ENCODE measurements at places on chromosomes 16 and 17.

GRCh38 chr17:62781356-62781755 is 26.8 kb downstream of the MARCHF10 start:
- DNase-seq: no peak

GRCh38 chr17:76142039-76142584 is 1.1 kb upstream of the FOXJ1 start:
- DNase-seq: no peak

- no peak for DNase-seq
Observed at GRCh38 chr17:72432143-72432621, 311.4 kb downstream of the SOX9 start.

- no peak for DNase-seq
Observed at GRCh38 chr16:54171626-54172537, 114.7 kb downstream of the IRX3 start.

- peak; percentile 85 for DNase-seq
Observed at GRCh38 chr16:85416228-85417109, 196.7 kb upstream of the GSE1 start.

DNA sequence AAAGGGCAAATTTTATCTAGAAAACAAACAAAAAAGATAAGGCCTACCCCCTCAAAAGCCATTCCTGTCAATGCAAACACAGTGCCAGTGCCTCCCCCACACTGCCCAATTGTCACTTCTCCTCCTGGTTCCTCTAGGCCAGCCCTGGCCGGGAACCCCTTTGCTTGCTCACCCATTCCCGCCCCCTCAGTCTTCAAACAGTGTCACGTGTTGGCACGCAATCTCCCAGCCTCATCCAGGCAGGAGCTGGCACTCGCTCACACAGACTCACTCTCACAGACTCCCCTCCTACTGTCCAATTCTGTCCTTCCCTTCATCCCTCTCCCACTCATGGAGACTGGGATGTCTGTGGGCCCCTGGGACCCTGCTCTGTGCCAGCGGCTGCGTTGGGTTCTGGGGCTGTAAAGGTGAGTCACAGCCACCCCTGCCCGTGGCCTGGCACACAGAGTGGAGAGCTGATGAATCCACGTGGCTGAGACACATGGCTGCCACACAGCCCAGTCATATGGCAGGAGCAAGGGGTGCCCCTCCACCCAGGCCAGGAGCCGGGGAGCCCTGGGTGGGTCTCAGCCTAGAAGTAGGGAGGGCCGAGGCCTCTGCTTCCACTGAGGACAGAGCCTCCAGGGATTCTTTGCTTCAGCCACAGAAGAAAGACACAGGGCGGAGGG is 54.8 kb downstream of the VAC14 start:
- peak; percentile 16 for DNase-seq

DNA sequence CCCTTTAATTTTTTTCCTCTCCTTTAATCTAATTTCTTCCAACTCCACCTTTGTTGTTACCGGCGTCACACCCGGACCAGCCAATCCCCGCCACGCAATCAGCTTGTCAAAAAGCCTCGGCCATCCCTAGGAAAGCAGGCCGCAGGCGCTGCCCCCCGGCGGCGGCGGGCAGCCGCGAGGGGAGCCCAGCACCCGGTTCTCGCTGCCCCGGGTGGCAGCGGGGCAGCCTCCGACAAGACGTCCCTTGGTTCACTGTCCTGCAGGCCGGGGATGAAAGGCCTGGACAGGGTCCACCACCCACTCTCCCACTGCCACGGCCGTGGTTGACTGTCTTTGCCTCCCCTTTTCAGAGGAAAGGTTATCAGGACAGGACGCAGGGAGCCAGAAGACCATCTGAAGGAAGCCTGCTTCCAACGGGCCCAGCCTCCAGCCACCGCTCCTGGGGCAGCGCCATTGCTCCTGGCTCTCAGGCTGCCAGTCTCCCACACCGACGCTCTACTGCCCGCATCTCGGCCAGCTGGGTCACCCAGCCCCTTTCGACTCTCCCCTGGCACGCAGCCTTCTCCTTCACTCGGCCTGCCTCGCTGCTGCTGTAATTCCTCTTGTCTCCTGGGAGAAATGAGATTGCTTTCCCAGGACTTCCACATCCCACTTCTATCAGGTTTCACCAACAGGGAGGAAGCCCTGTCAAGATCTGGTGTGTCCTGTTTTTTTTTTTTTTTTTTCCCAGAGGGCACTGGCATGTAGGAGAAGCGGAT is 2.8 kb upstream of the UBTF start:
- DNase-seq: peak; percentile 64

DNA sequence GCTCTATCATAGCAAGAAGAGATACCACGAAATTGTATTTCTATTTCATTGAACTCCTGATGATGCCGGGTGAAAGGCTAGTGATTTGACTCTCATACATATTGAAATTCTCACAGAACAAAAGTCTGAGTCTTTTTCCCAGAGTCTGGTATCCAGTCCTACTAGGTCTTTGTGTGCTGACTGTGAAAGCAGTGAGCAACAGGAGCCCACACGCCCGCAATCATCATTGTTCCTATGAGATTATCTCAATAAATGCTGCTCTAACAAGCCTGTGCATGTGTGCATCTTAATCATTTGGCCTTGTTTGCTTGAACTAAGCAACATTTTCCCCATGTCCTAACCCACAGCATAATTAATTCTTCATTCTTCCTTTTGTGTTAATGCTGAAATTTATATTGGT is 1466.0 kb downstream of the CDH11 start:
- no peak for DNase-seq

DNA sequence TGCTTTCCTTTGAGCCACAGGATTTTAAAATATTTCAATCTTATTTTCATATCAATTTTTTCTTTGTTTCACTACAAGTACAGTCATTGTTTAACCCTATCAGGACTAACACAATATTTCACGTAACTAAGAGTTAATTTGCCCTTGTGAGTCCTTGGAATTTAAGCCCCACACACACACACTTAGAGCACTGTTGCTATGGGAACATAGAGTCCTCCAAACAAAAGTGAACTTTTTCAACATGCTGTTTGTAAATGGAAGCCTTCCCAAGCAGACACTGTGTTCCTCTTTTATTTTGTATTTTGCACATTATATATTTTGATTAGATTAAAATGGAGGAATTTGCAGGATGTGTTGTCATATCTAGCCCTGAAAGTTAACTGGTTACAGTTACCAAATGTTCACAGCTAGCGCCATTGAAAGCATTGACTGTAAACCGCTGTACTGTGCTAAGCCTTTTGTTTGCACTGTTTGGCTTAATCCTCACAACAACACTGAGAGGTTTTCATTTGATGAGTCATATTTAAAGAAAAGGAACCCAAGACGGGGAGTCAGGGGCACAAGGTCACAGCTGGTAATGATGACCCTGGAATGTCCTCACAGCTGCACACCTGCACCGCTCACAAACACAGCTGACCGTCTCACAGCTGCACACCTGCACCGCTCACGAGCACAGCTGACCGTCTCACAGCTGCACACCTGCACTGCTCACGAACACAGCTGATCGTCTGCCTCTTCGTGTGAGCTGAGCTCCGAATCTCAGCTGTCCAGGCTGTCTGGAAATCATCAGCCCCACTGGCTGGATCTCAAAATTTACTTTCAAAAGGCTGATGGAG is 6.3 kb downstream of the HSBP1 start:
- no peak for DNase-seq

DNA sequence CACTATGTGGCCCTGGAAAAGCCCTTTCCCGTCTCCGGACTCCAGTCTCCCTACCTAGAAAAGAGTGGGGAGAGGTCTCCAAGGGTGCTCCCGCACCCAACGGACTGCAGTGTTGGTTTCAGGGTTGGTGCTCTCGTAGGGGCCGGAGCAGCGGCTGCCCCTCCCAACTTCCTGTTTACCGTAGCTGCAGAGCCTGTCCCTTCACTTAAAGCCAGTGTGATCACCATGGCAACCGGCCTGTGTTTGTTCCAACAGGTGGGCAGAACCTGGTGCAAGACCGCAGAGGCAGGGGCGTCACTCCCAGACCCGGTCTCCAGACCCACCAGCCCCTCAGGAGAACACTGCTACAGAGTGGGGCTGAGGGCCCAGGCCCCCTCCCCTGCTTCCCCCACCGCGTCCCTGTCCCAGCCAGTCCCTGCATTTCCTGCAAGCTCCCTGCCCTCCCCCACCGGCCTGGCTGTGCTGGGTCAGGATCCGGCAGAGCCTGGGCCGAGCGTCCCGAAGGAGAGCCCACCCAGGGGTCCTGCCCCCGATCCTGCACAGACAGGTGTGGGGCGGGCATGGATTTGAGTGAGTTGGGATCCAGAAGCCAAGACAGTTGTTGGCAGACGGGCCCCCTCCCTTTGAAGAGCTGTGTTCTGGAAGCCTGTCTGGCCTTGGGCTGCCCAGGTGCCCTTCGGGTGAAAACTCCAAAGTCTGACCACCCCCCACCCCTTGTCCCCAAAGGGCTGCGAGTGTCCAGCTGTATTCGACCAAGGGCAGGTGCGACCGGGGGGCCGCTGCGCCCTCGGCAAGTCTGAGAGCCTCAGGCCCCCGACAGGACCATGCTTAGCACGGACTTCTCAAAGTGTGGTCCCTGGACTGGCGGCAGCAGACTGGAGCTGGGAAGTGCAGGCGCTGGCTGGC is 1.5 kb upstream of the BAIAP3 start:
- peak; percentile 47 for DNase-seq

- DNase-seq: peak; percentile 88
Observed at GRCh38 chr16:87636050-87636684, 33.9 kb downstream of the JPH3 start.

DNA sequence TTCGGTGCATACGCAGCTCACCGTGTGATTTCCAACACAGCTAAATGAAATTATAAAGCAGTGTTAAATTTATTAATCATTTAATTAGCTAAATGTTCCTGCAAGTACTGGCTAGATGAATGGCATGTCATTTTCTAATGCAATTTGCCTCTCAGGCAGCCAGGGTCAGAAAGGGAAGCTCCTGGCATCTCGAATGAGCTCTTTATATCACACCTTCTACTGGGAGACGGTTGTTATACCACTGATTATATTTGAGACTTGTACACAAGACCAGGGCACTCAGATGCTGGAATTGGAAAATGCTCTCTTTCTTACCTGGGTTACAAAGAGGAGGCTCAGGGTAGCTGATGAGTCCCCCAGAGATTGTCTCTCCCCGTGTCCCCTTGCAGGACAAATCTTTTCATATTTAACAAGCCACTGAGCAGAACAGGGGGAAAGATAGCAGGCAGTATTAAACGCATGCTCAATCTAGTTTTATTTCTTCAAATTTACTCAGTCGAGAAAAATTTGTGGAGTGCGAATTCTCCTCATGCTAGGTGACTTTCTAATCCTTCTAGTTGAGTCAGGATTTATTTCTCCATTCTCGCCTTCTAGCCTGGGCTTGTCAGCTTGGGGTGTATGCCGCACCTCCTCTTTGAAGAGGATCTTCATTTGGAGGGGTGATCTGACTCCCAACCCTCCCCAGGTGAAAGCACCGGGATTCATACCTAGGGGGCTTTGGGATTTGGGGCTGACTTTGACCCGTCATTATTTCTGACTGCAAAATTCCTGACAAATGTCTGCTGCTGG is 441.1 kb downstream of the MAF start:
- no peak for DNase-seq

- DNase-seq: no peak
Observed at GRCh38 chr16:85767531-85767930, 16.6 kb upstream of the C16orf74 start.

DNA sequence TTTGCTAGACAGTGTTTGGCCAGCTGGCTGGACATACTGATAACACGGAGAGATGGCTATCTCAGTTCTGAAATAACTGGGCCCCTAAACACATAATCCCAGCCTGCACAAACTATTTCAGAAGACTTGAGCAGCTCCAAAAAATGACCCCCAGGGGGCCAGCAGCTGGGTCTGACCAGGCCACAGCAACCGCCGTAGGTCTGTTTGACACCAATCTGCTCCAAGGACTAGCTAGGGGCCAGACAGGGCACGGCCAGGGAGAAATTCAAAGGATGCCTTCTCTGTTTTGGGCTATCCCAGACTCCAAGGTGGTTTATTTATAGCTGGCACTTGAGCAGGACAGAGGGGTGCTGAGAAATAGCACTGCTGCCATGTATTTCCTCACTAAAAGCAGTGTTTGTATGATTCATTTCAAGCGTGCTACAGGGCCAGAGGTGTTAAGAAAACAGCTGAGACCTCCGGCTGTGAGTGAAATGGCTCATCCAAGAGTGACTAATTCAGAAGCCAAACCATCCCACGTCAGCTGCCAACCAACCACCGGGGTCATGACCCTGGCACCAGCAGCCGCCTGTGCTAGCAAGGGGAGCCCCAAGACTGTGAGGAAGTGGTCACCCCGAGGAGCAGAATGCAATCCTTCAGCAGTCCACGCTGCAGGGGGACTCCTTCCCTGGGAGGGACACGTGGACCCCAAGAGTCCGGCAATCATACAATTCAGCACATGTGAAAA is 5.7 kb downstream of the GGA2 start:
- peak; percentile 79 for DNase-seq

DNA sequence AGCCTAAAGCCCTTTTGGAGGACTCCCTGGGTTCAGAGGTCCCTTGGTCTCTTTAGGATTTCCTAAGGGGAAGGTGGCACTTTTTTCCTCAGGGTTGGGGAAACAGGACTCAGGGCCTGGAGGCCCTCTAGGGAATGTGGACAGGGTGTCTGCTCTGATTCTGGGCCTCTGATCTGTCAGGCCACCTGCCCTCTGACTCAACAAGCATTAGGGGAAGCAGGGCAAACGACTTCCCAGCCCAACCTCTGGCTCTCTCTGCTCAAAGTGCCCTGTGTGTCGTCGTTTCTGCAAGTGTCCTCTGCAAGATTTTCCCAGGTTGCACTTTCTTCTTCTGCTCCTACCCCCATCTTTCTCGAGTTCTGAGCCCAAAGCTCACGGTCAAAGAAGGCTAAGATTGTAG is 6.6 kb upstream of the IGFBP4 start:
- no peak for DNase-seq

- no peak for DNase-seq
Observed at GRCh38 chr17:52064791-52065211, 93.7 kb downstream of the CA10 start.

DNA sequence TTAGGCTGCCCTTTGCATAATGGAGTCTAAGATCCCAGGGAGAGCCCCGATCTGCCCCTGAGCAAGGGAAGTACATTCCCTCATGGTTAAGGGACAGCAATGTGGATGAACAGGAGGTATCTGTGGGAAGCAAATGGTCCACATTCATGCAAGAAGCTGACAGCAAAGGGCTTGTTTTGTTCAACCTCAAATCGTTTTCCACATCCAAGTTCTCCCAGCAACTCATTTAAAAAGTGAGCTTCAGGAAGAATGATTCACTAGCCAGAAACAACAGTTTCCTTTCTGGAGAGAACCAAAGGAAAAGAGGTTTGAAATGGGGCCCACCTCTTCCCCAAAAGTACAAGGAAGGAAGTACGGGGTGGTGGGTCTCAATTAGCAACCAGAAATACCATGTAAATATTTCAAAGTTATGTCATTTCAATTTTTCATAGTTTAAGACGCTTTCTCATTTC is 9.4 kb downstream of the HSPB9 start:
- no peak for DNase-seq

Measured in activated naive CD8-positive, alpha-beta T cell treated with anti-CD3 and anti-CD28 coated beads, Interleukin-2, amount 50 U/mL, for 24 hours (primary cell).